ENCODE measurements at places on chromosomes 4 and X. TPM values are rescaled to one million over a fixed set of nuclear protein-coding genes. Genes with fewer than 3 reads are reported as not detected.

The ZNF630 gene
- 2.1 TPM for total RNA-seq

The BEND2 gene
- total RNA-seq, result not detected

The FANCB gene
- 3.3 TPM for total RNA-seq

The CPLX1 gene
- total RNA-seq, result not detected

The MAP3K15 gene
- not detected for total RNA-seq

The HAND2 gene
- 0.49 TPM for total RNA-seq
